ENCODE measurements at places on chromosomes 6 and 20. TPM values are rescaled to one million over a fixed set of nuclear protein-coding genes. Genes with fewer than 3 reads are reported as not detected.

The STX7 gene
- total RNA-seq: 89.1 TPM

The CRIP3 gene
- total RNA-seq: 0.90 TPM

The SLC16A10 gene
- 12.3 TPM for total RNA-seq

The PTCHD4 gene
- total RNA-seq: 4.1 TPM

The AGPAT1 gene
- 53.0 TPM for total RNA-seq

The SCAND1 gene
- total RNA-seq: 56.2 TPM

The OR2H2 gene
- total RNA-seq: not detected

The MUC22 gene
- total RNA-seq: not detected

The CYP24A1 gene
- 0.17 TPM for total RNA-seq

The CST5 gene
- total RNA-seq: 0.55 TPM

The FABP7 gene
- not detected for total RNA-seq

DNA sequence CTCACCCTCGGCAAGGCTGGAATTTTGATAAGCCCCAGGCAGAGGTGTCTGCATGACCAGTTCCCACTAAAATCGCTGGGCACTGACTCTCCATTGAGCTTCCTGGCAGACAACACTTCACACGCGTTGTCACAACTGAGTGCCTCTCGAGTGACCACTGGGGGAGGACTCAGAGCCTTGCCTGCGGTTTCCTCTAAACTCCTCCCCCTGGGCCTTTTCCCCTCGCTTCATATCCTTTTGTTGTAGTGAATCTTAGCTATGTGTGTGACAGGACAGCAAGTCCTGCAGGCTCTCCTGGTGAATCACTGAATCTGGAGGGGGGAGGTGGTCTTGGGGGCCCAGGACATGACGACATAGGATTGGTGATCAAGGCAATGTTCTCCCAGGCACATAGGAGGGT lies 670.8 kb downstream of the PRKN start:
- H3K4me1 ChIP-seq: no peaks in the 10 kb centered on the region
- H3K27ac ChIP-seq: no peak overlapping the region
- no peaks in the 10 kb centered on the region for H3K27me3 ChIP-seq
- DNase-seq: no peak
- H3K4me3 ChIP-seq: no peak overlapping the region

GRCh38 chr20:440636-441035 lies 21.7 kb downstream of the TBC1D20 start:
- H3K4me3 ChIP-seq: no peak overlapping the region
- DNase-seq: no peak
- H3K4me1 ChIP-seq: peaks cover 21% of the 10 kb centered on the region
- peaks cover 94% of the 10 kb centered on the region for H3K36me3 ChIP-seq
- H3K27ac ChIP-seq: no peak overlapping the region

GRCh38 chr20:57592263-57593092 lies 27.7 kb downstream of the ZBP1 start:
- H3K27me3 ChIP-seq: no peaks in the 10 kb centered on the region
- DNase-seq: no peak
- no peak overlapping the region for H3K4me3 ChIP-seq
- no peaks in the 10 kb centered on the region for H3K36me3 ChIP-seq

GRCh38 chr6:49001856-49002541 lies 461.1 kb downstream of the MMUT start:
- H3K36me3 ChIP-seq: no peaks in the 10 kb centered on the region
- no peaks in the 10 kb centered on the region for H3K4me1 ChIP-seq
- no peaks in the 10 kb centered on the region for H3K27me3 ChIP-seq
- DNase-seq: no peak
- H3K4me3 ChIP-seq: no peak overlapping the region
- H3K27ac ChIP-seq: no peak overlapping the region

- H3K4me3 ChIP-seq: no peak overlapping the region
- H3K4me1 ChIP-seq: no peaks in the 10 kb centered on the region
- no peak overlapping the region for H3K27ac ChIP-seq
- DNase-seq: no peak
- H3K36me3 ChIP-seq: no peaks in the 10 kb centered on the region
Measured at GRCh38 chr6:138241381-138241780, 23.1 kb upstream of the PBOV1 start.

GRCh38 chr20:35166242-35166830 lies 5.5 kb upstream of the PROCR start:
- no peak overlapping the region for H3K4me3 ChIP-seq
- peak; percentile 67 for DNase-seq
- no peaks in the 10 kb centered on the region for H3K27me3 ChIP-seq
- H3K4me1 ChIP-seq: peaks cover 13% of the 10 kb centered on the region

DNA sequence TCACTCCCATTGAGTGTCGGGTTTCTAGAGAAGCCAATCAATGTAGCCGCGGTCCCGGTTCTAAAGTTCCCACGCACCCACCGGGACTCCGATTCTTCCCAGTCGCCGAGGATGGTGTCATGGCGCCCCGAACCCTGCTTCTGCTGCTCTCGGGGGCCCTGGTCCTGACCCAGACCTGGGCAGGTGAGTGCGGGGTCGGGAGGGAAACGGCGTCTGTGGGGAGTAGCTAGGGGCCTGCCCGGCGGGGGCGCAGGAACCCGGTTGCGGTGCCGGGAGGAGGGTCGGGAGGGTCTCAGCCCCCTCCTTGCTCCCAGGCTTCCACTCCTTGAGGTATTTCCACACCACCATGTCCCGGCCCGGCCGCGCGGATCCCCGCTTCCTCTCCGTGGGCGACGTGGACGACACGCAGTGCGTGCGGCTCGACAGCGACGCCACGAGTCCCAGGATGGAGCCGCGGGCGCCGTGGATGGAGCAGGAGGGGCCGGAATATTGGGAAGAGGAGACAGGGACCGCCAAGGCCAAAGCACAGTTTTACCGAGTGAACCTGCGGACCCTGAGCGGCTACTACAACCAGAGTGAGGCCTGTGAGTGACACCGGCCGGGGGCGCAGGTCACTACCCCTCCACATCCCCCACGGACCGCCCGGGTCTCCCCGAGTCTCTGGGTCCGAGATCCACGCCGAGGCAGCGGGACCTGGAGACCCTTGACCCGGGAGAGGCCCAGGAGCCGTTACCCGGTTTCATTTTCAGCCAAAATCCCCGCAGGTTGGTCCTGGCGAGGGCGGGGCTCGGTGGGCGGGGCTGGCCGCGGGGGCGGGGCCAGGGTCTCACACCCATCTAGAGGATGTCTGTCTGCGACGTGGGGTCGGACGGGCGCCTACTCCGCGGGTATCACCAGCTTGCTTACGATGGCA lies 35.2 kb upstream of the HLA-G start:
- peak overlapping the region; percentile 78 for H3K4me3 ChIP-seq
- H3K4me1 ChIP-seq: no peaks in the 10 kb centered on the region
- no peaks in the 10 kb centered on the region for H3K36me3 ChIP-seq
- peak overlapping the region; percentile 81 for H3K27ac ChIP-seq

DNA sequence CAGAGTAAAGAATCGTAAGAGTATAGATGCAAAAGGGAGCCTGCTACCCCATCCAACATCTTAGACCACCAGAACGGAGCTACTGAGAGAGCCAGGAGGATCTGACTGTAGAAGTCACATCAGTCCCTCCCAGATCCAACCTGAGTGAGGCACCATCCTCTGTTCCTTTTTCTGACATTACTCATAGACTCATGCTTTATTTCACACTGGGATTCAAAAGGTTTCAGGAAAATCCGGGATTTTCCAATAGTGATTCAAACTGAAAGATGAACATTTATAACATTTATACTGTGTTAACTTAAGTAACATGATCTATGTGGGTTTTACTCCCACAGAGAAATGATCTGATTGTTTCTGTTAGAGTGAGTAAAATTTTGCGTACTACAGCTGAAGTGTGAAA lies 868.6 kb upstream of the GJE1 start:
- H3K4me1 ChIP-seq: no peaks in the 10 kb centered on the region
- H3K36me3 ChIP-seq: no peaks in the 10 kb centered on the region
- H3K27ac ChIP-seq: no peak overlapping the region
- no peaks in the 10 kb centered on the region for H3K27me3 ChIP-seq
- no peak for DNase-seq

DNA sequence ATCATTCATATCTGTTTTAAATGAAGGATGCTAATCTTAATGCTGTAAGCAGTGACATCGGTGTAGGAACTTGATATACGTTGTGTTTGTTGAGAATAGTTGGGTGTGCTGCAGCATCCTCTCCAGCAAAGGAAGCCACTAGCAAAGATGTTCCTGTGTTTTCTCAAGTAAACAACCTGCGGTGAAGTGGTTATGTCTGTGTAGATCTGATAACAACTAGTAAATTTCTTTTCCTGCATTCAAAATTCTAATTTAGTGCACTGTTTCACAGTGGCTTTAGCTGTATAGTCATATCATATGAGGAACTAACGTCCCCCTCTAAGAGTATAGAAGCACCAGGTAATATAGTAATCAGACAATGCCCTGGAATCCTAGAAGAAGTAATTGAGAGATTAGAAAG lies 38.7 kb downstream of the NCOA7 start:
- no peak overlapping the region for H3K27ac ChIP-seq
- H3K4me3 ChIP-seq: no peak overlapping the region
- no peaks in the 10 kb centered on the region for H3K36me3 ChIP-seq
- H3K27me3 ChIP-seq: no peaks in the 10 kb centered on the region
- DNase-seq: no peak

DNA sequence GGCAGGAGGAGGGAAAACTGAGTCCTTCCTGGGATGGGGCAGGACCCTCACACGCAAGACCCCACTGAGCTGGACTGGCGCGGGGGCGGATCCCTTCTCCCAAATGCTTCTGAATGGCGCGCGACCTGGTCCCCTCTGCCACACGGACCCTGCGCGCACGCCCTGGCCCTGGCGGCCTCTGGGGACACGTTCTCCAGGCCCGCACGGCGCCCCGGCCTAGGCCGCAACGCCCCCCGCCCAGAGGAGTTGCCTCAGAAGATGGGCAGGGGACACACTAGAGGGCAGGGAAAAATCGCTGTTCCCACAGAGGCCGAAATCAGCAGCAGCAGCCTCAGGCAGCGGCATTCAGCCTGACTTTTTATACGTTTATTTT lies 45.2 kb upstream of the OSTM1 start:
- DNase-seq: no peak
- no peak overlapping the region for H3K4me3 ChIP-seq
- peaks cover 35% of the 10 kb centered on the region for H3K4me1 ChIP-seq

- peaks cover 8% of the 10 kb centered on the region for H3K4me1 ChIP-seq
- H3K4me3 ChIP-seq: no peak overlapping the region
- no peak for DNase-seq
Measured at GRCh38 chr6:37039958-37040357, 34.5 kb downstream of the FGD2 start.

DNA sequence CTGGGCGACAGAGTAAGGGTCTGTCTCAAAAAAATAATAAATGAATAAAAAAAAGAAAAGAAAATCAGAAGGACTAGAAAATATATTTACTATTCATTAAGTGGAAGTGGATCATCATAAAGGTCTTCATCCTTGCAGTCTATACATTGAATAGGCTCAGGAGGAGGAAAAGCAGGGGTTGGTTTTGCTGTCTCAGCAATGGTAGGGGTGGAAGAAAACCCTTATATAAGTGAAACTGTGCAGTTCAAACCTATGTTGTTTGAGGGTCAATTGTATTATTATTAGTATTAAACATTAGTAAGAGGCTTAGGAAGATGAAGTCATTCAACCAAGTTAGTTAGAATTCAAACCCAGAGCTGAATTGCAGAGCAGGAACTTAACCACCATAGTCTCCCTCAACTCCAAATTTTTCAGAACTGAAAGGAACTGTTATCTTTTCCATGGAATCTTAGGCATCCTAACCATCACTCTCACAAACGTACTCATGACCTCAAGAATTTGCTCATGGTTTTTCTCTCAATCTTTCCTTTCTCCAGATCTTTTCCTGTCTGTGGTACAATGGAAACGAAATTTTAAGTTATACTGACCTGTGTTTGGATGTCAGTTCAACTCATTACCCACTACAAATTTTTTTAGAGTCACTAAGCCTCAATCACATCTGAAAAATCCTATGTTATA lies 7.7 kb upstream of the SMIM13 start:
- no peak overlapping the region for H3K27ac ChIP-seq
- H3K4me1 ChIP-seq: no peaks in the 10 kb centered on the region
- no peaks in the 10 kb centered on the region for H3K27me3 ChIP-seq
- no peak overlapping the region for H3K4me3 ChIP-seq
- H3K36me3 ChIP-seq: no peaks in the 10 kb centered on the region

DNA sequence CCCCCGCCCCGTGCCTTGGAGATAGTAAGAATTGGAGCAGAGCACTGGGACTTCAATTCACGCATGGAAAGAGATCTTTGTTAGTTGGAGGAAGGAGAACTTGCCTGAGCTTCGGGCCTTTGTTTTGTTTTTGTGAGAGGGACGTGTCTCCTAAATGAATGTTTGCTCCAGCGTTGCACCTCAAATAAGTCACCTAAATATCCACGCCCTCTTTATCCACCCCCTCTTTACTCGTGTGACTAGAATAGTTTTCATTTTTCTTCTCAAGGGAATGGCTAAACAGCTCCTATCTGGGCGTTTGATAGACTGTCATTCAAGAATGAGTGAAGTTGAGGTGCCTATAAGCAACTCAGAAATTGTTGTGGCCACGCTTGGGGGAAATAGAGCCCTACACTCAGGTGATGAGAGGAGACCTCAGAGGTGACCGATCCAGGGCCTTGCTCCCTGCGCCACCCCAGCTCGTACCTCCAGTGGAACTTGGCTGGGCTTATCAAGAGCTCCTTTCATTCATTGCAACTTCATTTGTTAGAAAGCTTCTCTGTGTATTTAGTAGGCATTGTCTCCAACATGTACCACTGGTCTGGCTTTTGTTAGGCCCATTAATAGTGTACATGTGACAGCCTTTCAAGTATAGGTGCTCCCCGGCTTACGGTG lies 861 bp downstream of the PCMTD2 start:
- peaks cover 38% of the 10 kb centered on the region for H3K4me1 ChIP-seq
- peak overlapping the region; percentile 90 for H3K27ac ChIP-seq
- peak overlapping the region; percentile 83 for H3K4me3 ChIP-seq
- H3K27me3 ChIP-seq: no peaks in the 10 kb centered on the region
- DNase-seq: no peak
- H3K36me3 ChIP-seq: no peaks in the 10 kb centered on the region

GRCh38 chr6:116945809-116946208 lies 68.8 kb downstream of the RFX6 start:
- DNase-seq: no peak
- H3K27ac ChIP-seq: no peak overlapping the region
- no peaks in the 10 kb centered on the region for H3K36me3 ChIP-seq

GRCh38 chr20:63977739-63978276 lies 1.6 kb downstream of the SAMD10 start:
- H3K27ac ChIP-seq: no peak overlapping the region
- H3K4me1 ChIP-seq: peaks cover 37% of the 10 kb centered on the region
- no peaks in the 10 kb centered on the region for H3K27me3 ChIP-seq
- DNase-seq: no peak

GRCh38 chr6:76004202-76004601 lies 68.3 kb downstream of the IMPG1 start:
- no peaks in the 10 kb centered on the region for H3K4me1 ChIP-seq
- DNase-seq: no peak
- no peaks in the 10 kb centered on the region for H3K36me3 ChIP-seq
- H3K27me3 ChIP-seq: no peaks in the 10 kb centered on the region

GRCh38 chr6:324116-324728 lies 31.9 kb downstream of the DUSP22 start:
- peaks cover 15% of the 10 kb centered on the region for H3K4me1 ChIP-seq
- H3K27ac ChIP-seq: no peak overlapping the region
- no peaks in the 10 kb centered on the region for H3K36me3 ChIP-seq
- H3K4me3 ChIP-seq: no peak overlapping the region
- DNase-seq: peak; percentile 66

GRCh38 chr6:26445934-26446667 lies 5.8 kb downstream of the BTN3A3 start:
- H3K27me3 ChIP-seq: no peaks in the 10 kb centered on the region
- no peak overlapping the region for H3K4me3 ChIP-seq
- DNase-seq: no peak
- no peak overlapping the region for H3K27ac ChIP-seq
- peaks cover 36% of the 10 kb centered on the region for H3K36me3 ChIP-seq

All from upper lobe of right lung (tissue), 1 donor.